ENCODE measurements at places on chromosomes 2 and 18.

DNA sequence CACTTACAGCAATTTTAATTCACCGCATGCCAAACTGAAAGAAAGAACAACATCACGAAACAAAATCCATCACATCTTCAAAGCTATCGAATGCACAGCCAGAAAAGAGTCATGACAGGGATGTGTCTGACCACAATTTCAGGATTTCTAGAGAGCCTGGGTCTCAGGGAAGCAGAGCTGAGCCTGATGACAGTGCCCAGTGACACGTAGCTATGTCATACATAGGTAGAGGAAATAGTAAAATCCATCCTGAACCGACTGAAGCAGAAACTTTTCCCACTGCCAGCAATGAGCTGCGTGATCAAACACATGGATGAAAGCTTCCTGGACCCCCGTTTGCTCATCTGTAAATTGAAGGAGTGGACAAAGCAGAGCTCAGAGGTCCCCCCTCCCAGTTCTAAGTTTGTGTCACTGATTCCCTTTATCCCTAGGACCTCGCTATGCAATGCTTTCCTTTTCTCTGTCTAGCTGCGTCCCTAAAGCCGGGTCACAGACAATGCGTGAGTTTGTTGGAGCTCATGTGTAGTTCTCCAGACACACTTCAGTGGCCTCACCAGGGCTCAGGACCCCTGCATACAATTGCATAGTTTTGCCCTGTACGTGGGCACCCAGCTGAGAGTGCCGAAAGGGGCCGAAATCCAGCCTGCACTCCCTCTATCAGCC is 37.6 kb downstream of the CCBE1 start:
- no peak for DNase-seq

DNA sequence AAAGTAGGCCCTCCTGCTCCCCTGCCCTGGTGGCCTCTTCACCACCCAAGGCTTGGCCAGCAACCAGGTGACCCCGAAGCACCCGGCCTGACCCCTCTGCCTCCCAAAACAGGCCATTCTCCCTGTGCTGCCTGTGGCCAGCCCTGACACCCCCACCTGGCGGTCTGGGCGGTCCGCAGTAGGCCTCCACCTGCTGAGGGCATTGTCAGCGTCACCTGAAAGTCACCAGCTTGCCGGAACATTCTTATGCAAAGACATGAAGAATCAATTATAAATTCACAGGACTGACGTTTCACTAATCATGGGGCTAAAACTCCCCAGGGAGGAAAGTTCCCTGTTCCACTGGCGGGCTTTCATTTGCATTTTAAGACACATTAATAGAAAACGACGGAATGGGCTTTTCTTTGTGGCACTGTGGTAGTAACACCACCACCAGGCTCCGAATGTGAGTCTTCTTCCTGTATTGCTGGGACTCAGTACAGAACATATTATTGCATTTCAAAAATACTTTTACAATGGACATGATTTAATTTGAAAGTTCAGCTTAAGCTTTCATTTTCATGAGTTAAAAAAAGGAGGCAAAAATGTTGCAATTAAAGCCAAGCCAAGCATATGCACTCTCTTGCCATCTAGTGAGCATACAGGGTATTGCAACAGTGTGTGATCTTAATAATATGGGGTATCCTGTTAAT is 57.4 kb downstream of the ADI1 start:
- no peak for DNase-seq

- DNase-seq, result no peak
Measured at GRCh38 chr2:33342705-33343104, 133.7 kb upstream of the RASGRP3 start.

- DNase-seq, result no peak
Measured at GRCh38 chr2:43074052-43074451, 152.4 kb downstream of the ZFP36L2 start.

Data from stimulated activated CD8-positive, alpha-beta memory T cell treated with anti-CD3 and anti-CD28 coated beads, Interleukin-7, amount 100 ng/mL, for 48 hours (primary cell).